ENCODE measurements at places on chromosomes 2 and 18.

GRCh38 chr2:29733965-29734364, 187.4 kb downstream of the ALK start:
- no peak for DNase-seq

- no peak for DNase-seq
Measured at GRCh38 chr2:207123776-207124391, 41.9 kb downstream of the KLF7 start.

GRCh38 chr2:236593956-236594355, 24.3 kb downstream of the ACKR3 start:
- DNase-seq = no peak

- no peak for DNase-seq
Measured at GRCh38 chr18:2692508-2692907, 37.0 kb downstream of the SMCHD1 start.

DNA sequence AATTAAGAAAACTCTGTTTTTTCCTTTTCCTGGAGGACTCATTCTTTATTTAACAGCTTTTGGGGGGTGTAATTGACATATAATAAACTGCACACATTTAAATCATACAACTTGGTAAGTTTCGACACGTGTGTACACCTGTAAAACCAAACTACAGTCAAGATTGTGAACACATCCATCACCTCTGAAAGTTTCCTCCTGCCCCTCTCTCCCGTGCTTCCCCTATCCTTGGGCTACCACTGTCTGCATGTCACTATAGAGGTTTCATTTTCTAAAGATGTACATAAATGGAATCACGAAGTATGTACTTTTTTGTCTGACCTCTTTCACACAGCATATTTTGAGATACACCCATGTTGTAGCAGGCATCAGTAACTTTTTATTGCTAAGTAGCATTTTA, 100.0 kb downstream of the BIN1 start:
- no peak for DNase-seq

DNA sequence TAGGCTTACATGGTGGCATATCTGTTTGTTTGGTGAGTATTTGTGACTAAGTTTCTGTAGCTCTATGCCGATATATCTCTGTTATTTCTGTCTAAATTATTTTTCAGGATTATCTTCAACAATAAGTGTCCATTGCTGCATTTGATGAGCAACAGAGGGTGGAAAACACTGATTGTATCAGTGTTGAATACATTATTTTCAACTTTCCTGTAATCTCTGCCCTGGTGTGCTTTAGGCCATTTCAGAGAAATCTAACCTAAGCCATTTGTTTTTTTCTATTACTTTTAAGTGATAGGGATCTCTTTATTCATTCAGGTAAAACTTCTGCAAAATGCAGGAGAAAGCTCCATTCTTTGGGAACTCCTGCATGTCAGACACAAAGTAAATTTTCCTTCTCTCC, 654.5 kb downstream of the RNF144A start:
- DNase-seq = no peak
